Stimulated activated CD4-positive, alpha-beta T cell treated with anti-CD3 and anti-CD28 coated beads, Interleukin-2, amount 100 ng/mL, for 24 hours (primary cell): ENCODE measurements at places on chromosomes 7 and 10.

DNA sequence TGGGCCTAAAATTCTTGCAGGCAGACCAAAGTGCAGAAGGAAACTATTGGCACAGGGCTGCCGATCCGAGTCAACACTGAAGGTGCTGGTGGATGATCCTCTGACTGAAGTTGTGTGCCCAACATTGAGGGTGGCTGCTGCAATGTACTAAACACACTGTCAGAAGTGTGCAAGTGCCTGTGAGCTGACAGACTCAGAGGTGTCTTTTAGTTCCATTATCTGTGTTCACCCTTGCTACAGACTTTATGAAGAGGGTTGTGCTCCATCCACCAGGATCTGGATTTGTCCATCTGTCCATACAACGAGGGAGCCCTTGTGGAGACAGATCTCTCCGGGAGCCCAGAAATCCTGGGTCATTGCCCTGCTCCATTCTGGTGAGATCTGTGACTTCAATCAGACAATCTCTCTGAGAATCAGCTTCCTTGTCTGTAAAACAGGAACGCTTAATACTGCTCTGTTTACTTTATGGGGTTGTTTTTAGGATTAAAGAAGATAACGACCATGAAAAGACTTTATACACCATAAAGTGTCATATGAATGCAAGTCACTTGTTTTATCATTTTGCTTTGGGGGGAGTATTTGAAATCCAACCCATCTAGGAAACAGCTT lies 9.5 kb upstream of the TRPV6 start:
- no peak for DNase-seq

- no peak for DNase-seq
Observed at GRCh38 chr10:27345455-27345920, 104.9 kb upstream of the ACBD5 start.

DNA sequence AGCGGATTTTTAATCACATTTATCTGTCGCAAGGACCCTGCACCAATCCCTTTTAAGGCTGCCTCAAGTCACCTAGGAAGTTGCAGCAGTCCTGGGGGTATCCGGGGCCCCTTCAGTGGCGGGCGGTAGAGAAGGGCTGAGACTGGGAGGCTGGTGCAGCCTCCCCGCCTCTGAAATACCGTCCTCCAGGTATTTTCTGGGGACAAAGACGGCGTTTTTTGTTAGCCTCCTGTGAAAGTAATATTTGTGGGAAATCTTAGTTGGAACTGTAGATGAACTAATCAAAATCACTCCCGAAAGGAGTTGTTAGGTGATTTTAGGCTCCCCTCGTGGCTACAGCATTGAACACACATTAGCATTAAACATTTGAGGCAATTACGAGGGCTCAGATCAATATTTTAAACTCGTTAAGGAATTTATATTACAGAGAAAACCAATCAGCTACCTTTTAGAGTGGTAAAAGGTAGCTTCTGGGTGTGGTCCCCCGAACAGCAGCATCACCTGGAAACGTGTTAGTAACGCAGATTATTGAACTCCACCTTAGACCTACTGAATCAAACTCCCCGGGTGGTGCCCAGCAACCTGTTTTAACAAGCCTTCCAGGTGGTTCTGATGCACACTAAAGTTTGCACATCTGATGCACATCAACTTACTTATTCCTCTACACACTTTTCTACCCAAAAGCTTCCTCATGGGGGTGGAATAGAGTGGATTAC lies 530 bp upstream of the ANXA7 start:
- no peak for DNase-seq

DNA sequence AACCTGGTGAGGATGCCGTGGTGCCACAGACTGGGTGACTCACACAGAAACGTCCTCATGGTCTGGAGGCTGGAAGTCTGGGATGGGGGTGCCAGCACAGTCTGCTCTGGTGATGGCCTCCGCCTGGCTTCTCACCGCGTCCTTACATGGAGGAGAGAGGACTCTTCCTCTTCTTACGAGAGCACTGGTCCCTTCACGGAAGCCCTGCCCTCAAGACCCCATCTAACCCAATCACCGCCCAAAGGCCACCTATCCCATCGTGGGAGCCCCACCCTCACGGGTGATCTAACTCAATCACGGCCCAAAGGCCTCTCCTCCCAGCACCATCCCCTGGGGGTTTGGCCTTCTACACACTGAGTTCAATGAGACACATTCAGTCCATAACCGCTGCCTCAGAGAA lies 137.7 kb downstream of the PTPRN2 start:
- no peak for DNase-seq

DNA sequence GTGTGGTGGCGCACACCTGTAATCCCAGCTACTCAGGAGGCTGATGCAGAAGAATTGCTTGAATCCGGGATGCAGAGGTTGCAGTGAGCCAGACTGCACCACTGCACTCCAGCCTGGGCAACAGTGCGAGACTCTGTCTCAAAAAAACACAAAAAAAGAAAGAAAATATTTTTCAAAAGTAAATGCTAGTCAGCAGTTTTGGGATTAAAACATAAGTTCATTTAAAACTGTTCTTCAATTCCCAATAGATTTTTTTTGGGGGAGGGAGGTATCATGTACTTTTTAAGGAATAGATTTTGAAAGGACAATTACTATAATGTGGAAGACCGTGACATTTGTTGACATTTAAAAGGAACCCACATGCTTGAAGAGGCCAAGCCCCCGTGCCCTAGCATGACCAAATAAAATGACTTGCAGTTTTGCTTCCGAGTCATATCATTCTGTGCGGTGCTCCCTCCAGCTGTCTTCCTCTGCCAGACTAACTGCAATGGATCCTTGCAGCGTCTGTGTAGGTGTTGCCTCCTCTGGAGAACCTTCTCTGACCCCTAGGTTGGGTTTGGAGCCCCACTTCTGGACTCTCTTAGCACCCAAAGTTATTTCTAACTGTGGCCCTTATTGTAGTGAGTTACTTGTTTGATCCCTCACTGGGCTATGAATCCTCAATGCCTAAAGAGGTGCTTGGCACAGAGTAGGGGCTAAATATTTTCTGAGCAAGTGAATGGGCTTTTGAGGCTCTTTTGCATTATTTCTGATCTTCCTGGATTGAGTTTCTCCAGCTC lies 17.4 kb upstream of the HPS1 start:
- no peak for DNase-seq

DNA sequence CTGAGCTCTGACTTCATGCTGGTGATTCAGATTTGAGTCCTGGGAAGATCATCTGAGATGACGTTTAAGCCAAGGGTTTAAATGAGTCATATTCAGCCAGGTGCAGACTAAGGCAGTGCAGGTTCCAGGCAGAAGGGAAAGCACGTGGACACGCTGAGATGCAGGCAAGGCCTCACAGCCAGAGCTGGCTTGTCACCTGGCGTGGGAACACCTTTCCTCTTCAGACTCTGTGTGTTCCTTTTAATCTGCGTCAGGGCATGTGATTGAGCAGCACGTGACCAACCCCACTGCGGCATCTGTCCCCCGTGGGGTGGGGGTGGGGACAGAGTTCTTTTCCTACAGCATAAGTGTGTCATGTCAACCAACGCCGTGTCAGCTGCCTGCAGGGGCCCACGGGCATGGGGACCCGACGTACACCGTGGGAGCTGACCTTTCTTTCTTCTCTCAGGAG lies 10.7 kb upstream of the IDI2 start:
- DNase-seq, result no peak

DNA sequence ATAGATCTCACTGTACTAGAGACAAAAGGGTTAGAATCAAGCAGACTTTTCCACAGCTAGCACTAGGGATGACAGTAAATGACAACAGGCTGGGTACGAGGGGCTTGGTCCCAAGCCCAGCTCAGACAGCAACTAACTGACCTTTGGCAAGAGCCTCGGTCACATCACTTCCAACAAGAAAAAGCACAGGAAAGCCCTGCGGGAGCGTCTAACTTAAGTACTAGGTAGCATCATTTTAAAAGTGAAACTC lies 22.8 kb downstream of the CALML3 start:
- DNase-seq, result no peak

DNA sequence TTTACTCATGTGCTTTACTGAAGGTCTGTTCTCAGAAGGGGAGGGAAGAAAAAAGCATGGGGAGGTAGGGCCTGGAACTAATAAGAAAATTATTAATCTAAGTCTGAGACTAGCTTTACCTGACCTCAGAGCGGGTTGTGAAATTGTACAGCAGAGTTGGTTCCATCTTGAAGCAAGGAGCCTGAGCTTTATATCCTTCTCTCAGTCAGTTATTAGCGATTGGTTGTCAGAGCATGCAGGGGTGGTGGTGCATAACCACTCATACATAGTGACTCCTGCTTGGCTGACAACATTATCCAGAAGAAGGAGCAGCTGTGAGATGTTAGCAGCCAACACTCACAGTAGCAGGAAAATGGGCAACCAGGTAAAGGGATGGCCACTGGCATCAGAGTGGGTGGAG lies 976.3 kb upstream of the LRRTM3 start:
- DNase-seq, result no peak

DNA sequence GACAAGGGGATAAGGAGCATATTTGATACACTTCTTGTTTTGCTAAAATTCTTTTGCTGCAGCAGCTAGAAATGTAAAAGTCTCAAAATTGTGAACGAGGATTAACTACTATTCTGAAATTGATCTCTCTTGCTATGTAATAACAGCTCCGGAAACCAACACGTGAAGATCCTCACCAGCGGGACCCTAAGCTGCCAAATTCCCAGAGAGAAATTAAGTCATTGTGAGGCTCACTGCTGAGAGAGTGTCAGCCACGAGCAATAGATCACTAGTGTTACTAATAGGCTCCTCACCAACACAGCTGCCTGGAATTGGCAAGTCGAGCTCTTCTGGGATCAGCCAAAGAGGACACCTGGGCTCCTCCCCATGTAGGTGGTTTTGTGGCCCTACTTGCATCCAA lies 5.6 kb upstream of the VWA2 start:
- no peak for DNase-seq
